ENCODE measurements at places on chromosomes 1 and 21.

GRCh38 chr21:43331962-43332828 is 94.7 kb downstream of the SIK1 start:
- DNase-seq: no peak

DNA sequence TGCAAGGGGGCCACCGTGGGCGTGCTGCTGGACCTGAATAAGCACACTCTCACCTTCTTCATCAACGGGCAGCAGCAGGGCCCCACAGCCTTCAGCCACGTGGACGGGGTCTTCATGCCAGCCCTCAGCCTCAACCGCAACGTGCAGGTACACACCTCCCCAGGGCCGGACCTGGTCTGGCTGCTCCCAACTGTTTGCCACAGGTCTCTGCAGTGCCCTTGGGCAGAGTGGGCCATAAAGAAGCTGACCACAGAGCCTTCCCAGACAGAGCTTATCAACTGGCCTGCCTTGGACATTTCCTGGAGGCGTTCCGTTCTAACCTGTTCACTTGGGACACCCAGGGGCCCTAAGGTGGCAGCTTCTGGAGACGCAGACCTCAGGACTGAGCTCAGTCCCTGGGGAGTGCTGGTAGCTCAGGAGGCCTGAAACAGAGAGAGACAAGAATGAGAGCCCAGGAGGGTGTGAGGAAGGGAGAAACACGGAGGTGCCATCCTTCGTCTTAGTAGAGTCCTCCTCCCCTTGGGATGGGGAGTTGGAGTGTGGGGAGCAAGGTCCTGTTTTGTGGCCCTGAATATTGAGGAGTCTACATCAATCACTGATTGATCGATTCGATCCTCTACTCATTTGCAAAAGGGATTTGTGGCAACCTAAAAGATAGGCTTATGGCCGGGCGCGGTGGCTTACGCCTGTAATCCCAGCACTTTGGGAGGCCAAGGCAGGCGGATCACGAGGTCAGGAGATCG is 27.0 kb upstream of the GNPAT start:
- no peak for DNase-seq

GRCh38 chr1:67695963-67696362 is 11.0 kb downstream of the GADD45A start:
- no peak for DNase-seq

- no peak for DNase-seq
Measured at GRCh38 chr1:220076861-220077762, 12.5 kb downstream of the BPNT1 start.

GRCh38 chr1:75952016-75952415 is 19.8 kb upstream of the ASB17 start:
- DNase-seq: no peak

DNA sequence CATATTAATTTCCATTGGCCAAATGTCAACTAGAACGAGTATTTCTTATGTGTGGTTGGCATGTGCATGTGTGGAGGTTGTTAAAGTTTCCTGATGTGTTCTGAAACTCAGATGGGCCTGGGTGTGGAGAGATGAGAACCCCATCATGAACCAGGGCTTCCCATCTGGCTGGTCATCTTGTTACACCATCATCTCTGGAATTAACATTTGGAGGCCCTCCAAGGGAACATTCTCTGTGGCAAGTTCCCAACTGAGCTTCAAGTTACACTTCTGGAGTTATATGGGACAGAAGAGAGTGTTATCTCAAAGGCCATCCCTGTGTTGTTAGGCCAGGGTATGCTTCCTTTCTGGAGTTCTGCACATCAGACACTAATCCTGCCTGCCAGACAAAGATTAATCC is 183.6 kb downstream of the TTLL7 start:
- no peak for DNase-seq
